ENCODE measurements at places on chromosomes 2 and 18.

DNA sequence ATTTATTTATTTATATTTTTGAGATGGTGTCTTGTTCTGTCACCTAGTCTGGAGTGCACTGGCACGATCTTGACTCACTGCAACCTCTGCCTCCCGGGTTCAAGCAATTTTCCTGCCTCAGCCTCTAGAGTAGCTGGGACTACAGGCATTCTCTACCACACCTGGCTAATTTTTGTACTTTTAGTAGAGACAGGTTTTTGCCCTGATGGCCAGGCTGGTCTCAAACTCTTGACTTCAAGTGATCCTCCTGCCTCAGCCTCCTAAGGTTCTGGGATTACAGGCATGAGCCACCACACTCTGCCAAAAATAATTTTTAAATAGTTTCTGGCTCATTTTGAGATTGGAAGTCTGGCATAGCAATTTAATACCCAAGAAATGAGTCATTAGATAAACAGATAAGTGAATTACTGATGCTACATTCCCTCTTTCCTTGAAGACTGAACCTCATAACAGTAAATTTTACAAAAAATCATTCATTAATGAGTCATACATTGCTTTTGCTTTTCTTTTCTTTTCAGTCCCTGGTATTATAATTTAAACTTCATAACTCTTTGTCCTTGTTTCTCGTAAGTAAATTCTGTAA lies 881.6 kb upstream of the PIK3C3 start:
- DNase-seq = no peak

DNA sequence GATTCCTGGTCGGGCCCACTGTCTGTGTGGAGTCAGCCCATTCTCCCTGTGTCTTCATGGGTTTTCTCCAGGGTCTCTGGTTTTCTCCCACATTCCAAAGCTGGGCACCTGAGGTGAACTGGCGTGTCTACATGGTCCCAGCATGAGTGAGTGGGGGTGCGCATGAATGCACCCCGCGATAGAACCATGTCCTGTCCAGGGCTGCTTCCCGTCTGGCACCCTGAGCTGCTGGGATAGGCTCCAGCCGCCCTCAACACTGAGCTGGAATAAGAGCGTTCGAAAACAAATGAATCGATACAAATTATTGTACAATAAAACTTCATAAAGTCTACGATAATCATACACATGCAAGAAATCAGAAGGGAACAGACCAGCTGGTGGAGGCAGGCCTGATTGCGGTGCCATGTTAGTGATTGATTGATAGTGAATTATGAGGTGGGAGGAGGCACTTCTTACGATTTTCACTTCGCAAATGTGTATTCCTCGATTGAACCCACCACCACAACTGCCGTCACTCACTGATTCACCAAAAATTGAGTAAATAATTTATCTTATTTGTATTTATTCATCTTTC lies 186.6 kb downstream of the MGAT5 start:
- no peak for DNase-seq

DNA sequence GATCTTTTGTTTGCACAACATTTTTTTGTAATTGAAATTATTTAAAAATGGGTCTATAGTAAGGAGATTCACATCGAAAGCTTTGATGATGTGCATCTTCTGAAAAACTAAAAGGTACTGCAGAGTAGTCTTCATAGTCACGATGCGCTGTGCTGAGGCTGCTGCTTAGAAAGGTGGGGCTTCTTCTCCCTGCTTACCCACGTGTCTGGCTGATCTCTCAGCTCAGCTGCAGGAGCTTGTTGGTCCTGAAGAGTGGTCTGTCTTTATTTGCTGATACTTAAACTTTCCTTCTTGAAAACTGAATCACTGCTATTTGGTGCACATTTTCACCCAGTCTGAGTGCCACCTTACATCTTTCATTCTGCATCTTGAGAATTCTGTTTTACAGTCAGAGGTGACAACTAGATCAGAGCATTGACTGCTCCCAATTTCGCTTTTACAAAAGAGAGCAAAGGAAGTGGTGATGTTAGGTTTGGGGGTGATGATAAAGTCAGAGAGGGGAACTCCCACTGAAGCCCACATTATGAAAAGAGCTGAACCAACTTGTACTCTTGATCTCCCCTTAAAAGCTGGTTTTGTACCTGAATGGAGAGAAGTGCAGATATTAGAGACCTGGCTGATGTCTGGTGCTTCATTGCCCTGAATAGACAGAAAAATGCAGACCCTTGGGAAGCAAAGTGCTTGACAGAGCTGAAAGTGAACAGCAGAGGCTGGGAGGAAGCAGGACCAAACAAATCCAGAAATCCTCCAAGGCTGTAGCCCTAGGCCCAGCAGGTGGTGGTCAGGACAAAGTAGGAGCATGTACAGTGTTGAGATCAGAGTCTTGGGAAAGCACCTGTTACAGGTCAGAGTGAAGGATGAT lies 984.5 kb downstream of the TSN start:
- no peak for DNase-seq

- no peak for DNase-seq
Observed at GRCh38 chr2:77552956-77553355, 30.8 kb upstream of the LRRTM4 start.

GRCh38 chr2:218002845-218003180 lies at the start of gene TNS1:
Gene TNS1 (minus strand): TSS chr2:218002995. CDS start chr2:218002872, 123 bp downstream.
- no peak for DNase-seq

DNA sequence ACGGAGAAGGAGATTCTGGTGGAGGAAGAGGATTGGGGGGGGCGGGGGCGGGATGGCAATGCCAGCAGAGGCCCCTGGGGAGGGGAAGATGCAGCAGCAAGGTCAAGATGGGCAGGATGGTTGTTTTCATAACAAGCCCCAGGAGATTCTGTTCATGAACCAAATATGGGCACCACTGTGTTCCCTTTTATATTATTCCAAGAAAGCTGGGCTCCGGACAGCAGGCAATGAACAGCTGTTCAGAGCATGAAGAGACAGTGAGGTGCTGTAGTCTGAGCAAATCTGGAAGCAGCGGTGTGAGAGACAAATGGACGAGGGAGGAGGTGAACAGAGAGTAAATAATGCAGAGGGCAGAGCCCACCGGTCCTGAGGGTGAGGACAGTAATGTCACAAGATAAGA lies 20.0 kb downstream of the UXS1 start:
- no peak for DNase-seq

DNA sequence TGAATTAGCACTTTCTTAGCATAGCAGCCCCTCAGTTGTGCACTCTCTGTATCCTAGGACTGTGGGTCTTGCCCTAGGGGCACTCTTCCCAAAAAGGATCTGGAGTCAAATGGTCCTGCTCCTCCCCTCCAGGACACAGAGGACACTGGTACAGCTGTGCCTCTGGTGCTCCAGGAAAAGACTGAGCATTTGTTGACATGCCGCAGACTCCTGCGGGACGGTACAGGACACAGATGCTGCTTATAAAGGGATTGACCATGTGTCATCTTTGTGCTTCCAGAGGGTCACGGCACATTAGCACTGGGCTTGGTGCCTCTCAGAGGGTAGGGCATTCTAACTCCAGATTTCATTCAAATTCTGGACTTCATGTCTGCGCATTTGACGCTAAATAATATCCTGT lies 110.5 kb downstream of the KLF7 start:
- DNase-seq = no peak

GRCh38 chr2:207533461-207534008 lies 3.8 kb downstream of the CREB1 start:
- DNase-seq = no peak

- no peak for DNase-seq
Observed at GRCh38 chr18:4236940-4237663, 218.0 kb downstream of the DLGAP1 start.

GRCh38 chr2:226227341-226227740 lies 572.3 kb downstream of the IRS1 start:
- no peak for DNase-seq

DNA sequence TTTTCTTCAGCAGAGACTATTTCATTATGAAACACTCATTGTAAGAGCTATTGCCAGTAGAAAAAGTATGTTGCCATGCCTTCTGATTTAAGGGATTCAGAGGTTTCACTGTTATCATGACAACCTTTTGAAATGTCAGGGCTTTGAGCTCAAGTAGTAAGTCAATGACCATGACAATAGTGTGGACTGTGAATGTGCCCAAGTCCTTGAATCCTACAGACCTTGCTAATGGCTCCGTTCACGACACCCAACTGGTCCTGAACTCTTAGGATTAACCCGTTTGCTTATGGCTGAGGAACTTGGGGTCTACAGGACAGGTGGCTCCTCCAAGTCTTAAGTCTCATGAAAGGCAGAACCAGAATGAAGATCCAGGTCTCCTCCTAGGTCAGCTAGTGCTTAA lies 17.6 kb upstream of the KIDINS220 start:
- no peak for DNase-seq

Data from effector CD4-positive, alpha-beta T cell (primary cell).